Tibial artery (tissue), 4 donors: ENCODE measurements at places on chromosomes 3 and 15.

GRCh38 chr15:26888761-26889160 is 21.9 kb downstream of the GABRA5 start:
- DNase-seq, result no peak

- DNase-seq, result no peak
Measured at GRCh38 chr3:157051591-157051990, 108.4 kb downstream of the CCNL1 start.

DNA sequence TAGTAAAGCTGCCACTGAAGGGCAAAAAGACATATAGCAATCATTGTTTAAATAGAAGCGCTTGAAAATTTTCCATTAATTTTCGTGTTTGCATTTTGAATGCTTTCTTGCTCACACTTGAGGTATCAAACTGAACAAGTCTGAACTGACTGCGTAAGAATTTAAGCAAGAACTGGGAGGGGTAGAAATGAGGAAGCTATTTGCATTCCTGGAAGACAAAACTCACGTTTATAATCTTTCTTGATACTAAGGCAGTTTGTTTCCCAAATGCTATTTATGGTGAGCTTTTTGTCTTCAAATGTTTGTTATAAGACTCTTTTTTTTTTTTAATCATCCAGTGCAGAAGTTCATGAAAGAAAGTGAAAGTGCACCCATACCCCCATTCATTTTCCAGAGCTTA is 499.8 kb upstream of the TPRG1 start:
- no peak for DNase-seq

- no peak for DNase-seq
Measured at GRCh38 chr3:137924628-137925027, 85.3 kb upstream of the CLDN18 start.

- DNase-seq, result no peak
Measured at GRCh38 chr3:146130881-146131371, 30.1 kb downstream of the PLOD2 start.

DNA sequence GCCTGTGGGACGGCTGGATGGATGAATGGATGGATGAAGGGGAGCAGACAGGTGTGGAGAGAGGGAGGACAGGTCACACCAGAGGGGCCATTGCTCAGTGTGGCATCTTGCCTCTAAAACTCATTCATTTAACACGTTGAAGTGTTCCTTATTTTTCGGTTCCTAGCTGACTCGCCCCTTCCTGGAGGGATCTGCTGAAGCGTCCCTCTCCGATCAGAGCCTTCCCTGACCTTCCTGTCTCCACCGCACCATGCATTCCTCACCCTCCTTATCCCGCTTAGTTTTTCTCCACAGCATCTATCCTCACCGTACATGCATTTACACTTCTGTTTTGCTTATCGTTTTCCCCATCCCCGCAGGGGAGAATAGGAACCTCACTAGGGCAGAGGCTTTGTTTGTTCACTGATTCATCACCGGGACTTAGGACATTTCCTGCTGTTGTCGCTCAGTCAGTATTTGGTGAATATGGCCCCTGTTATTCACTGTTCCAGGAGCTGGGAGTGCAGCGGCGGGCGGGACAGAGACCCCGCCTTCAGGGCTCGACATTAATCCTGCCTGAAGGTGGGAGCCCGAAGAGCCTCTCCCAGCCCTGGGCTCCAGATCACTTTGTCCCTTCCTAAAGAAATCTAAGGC is 32.0 kb downstream of the FOXL2 start:
- no peak for DNase-seq

GRCh38 chr15:70137967-70138366 is 40.2 kb upstream of the TLE3 start:
- no peak for DNase-seq

DNA sequence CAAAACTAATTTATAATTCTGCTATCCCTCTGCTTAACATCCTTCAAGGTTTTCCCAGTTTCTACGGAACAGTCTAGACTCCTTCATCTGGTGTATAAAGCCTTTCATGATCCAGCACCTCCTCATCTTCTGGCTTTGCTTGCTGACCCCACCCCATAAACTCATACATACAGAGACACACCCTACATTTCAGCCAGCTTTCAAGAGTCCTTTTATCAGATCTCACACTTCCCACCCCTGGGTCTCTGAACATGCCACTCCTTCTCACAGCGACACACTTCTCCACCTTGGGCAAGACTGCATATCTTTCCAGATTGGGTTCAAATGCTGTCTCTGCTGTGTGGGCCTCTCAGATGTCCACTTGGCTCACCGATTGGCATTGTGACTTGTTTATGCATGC is 166.8 kb upstream of the LPP start:
- DNase-seq, result no peak

DNA sequence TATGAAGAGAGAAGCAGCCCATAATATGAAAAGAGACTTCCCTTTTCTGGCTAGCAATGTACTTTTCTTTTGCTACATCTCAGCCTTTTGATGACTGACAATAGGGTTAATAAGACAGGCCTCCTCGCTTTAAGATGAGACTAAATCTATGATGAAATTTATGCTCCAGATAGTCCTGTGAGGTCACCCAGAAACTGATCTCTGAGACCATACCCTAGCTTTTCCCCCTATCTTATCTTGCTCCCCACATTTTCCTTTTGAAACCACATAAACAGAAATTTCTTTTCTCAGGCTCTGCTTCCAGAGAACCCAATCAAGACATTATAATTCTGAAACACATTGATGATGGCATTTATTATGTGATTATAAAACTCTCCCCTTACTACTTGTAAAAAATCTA is 168.8 kb upstream of the CADM2 start:
- DNase-seq, result no peak

GRCh38 chr3:49873623-49874022 is 3.9 kb upstream of the CAMKV start:
- DNase-seq, result no peak

- DNase-seq, result no peak
Measured at GRCh38 chr3:13324835-13325501, 95.2 kb downstream of the NUP210 start.

DNA sequence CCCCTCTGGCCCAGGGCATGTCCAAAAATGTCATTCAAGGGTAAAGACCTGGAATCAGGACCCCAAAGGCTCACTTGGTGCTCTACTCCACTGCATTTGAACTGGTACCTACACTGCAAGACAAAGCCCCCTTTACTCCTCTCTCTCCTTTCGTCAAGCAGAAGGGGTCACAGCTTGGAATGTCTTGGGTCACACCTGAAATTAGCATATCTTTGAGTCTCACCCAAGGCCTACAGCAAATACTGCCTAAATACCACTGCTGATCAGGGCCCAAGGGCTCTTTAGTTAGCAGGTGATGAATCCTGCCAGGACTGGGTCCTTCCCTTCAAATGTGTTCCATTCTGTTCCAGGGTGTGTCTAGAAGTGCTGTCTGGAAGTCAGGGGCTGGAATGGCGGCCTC is 320.6 kb downstream of the SV2B start:
- no peak for DNase-seq

- DNase-seq, result no peak
Measured at GRCh38 chr3:152272771-152273242, 4.1 kb downstream of the MBNL1 start.

DNA sequence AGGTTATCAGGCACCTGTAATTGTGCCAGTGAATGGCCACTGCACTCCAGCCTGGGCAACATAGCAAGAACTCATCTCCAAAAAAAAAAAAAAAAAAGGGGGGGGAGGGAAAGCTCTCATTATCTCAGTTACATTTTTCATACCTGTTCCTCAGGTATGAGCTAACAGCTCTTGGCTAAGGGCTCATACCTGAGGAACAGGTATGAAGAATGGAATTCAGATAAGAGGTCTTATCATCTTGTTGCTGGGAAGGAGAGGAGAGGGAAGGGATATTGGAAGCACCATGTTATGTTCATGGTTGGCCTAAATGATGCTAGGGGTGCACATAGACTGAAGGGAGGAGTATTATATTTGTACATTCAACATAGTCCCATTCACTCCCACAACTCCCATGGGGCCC is 2.6 kb downstream of the SLC15A2 start:
- no peak for DNase-seq

GRCh38 chr3:128283421-128283820 is 130.1 kb downstream of the EEFSEC start:
- DNase-seq, result no peak

GRCh38 chr3:134001251-134001650 is 28.5 kb downstream of the SLCO2A1 start:
- no peak for DNase-seq

- DNase-seq, result no peak
Measured at GRCh38 chr3:171256445-171257250, 203.6 kb downstream of the TNIK start.

DNA sequence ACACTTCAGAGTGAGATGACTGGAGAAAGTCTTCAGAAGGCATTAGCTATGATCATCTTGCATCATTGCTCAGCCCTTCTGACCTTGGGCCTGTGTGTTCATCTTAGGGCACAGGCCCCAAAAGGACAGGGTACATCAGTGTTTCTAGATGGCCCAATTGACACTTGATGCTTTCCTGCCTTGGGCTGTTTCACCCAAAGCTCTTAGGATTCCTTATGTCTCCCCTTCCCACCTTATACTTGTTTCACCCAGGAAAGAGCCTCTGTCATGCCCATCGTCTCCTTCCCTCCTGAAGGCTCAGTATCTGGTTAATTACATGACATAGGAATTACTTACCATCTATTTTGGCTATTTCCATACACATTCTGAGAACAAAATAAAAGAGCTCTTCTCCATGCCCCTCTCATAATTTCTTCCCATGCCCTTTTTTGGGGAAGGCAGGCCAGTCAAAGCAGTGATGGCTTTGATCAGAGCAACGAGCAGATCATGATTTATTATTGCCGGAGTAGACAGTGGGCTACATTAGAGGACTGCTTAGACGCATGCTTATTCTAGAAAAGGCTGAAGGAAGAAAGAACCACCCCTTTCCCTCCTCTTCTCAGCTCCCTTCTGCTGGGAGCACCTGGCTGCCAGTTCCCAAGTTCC is 72.9 kb downstream of the GHSR start:
- no peak for DNase-seq

DNA sequence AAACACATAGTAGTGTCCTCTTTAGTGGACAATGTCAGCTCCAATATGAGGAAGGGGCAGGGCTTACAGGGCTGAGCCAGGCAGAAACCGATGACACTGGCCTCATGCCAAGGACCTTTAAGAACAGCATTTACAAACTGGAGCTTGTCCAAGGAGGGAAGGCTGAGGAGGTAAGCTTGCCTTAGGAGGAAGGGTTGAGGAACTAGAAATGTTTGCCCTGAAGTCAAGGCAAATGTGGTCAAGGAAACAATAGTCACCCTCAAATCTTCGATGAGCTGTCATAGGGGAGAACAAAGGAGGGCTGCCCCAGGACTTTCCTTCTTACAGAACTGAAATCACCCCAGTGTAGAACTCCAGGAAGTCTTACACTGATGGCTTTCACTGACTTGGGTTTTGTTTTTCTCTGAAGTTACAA is 136.4 kb downstream of the LIPC start:
- peak; percentile 50 for DNase-seq

DNA sequence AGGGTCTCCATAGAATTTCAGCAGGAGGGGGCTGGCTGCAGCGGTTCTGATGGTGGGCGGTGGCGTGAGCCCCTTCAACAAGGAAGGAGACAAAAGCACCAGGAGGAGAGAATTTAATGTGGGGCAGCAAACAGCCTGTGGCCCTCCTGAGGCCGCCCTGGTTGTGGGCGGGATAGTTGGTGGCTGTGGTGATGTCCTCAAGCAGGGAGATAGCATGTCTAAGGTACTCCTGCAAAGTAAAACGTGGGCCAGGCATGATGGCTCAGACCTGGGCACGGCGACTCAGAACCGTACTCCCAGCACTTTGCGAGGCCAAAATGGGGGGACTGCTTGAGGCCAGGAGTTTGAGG is 94.0 kb downstream of the LRRK1 start:
- no peak for DNase-seq

DNA sequence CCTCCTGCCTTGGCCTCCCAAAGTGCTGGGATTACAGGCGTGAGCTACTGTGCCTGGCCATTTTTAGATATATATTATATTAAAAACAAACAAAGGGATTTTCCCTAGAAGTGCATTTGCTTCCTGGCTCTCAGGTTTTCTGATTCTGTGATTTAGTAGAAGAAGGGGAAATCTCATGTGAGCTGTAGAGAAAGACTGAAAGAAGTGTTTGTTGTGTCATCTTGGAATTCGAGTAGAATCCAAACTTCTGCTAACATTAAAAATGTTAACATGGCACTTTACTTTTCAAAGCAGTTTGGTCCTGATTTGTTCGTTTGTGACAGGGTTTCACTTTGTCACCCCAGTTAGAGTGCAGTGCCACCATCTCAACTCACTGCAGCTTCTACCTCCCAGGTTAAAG is 34.9 kb downstream of the IQGAP1 start:
- no peak for DNase-seq

GRCh38 chr3:39497753-39498152 is 30.3 kb downstream of the MOBP start:
- no peak for DNase-seq

DNA sequence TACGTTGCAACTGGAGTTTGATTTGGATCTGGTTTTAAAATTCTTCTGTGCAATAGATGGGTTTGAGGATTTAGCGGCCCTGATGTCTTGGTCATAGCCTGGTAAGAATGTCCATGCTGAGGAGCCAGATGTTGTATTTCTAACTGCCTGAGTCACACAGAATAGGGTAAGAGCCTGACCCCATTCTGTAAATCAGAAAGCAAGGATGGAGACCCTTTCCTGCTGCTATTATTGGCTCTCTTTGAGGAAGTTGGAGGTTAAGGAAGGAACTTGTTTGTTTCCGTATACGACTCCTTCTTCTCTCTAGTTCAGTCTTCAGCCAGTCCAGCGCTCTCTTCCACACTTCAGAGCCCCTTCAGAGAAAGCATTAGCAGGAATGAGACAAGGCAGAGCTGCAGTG is 65.1 kb downstream of the HCN4 start:
- no peak for DNase-seq

GRCh38 chr15:26736502-26737248 is 36.2 kb downstream of the GABRB3 start:
- DNase-seq, result no peak

- no peak for DNase-seq
Measured at GRCh38 chr3:72134989-72135451, 350.1 kb upstream of the PROK2 start.

- no peak for DNase-seq
Measured at GRCh38 chr15:35208353-35208752, 123.3 kb upstream of the NANOGP8 start.

- no peak for DNase-seq
Measured at GRCh38 chr15:100536733-100537132, 8.0 kb upstream of the CERS3 start.

DNA sequence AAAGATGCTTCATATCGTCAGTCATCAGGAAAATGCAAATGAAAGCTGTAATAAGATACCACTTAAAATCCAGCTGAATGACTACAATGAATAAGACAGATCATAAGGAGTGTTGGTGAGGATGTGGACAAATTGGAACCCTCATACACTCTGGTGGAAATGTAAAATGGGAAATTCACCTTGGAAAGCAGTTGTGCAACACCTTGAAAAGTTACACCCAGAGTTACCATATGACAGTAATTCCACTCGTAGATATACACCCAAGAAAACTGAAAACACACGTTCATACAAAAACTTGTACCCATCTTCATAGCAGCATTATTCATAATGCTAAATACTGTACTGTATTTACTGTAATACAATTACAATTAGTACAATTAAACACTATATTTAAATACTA is 2.3 kb downstream of the TTC23 start:
- no peak for DNase-seq
